Activated naive CD8-positive, alpha-beta T cell treated with anti-CD3 and anti-CD28 coated beads for 36 hours (primary cell): ENCODE measurements at places on chromosomes 4 and X. TPM values are rescaled to one million over a fixed set of nuclear protein-coding genes. Genes with fewer than 3 reads are reported as not detected.

GRCh38 chr4:1209821-1210220, 37.4 kb upstream of the SPON2 start:
- H3K4me1 ChIP-seq, result no peaks in the 10 kb centered on the region
- no peak overlapping the region for H3K4me3 ChIP-seq
- no peak overlapping the region for H3K27ac ChIP-seq
- H3K36me3 ChIP-seq, result no peaks in the 10 kb centered on the region
- no peaks in the 10 kb centered on the region for H3K27me3 ChIP-seq

DNA sequence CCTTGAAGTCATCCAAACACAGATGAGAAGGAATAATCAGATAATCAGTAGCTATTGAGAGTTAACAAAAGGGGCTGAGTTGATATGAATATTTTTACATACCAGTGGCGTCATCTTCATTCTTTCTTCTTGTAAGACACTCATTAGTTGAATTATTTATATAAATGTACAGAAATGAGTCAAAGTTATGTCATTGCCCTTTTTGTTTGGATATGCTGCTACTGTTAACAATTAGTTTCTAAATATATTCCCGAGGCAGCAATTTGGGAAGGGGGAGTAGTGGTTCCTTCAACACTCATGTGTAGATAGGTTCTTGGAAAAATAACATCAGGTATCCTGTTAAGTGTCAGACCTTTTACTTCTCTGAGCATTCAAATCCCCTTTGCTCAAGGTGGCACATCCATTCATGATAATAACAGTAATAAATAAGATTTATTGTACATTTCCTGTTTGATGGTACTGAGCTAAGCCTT, 436.6 kb downstream of the SPRY1 start:
- no peaks in the 10 kb centered on the region for H3K4me1 ChIP-seq

- H3K27me3 ChIP-seq, result no peaks in the 10 kb centered on the region
- H3K36me3 ChIP-seq, result no peaks in the 10 kb centered on the region
- H3K27ac ChIP-seq, result no peak overlapping the region
- no peak overlapping the region for H3K4me3 ChIP-seq
- no peaks in the 10 kb centered on the region for H3K4me1 ChIP-seq
These were observed 440.2 kb downstream of the PRR32 start for GRCh38 chrX:127259742-127260141.

DNA sequence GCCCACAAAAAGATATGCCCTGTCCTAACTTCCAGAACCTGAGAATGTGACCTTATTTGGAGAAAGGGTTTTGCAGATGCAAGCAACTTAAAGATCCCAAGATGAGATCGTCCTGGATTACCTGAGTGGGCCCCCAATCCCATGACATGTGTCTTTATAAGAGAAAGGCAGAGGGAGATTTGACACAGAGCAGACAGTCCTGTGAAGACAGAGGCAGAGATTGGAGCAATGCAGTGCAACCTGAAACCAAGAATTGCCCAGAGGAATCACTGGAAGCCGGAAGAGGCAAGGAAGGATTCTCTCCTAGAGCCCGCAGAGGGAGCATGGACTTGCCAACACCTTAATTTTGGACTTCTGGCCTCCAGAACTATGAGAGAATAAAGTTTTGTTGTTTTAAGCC, 171.5 kb downstream of the SMIM20 start:
- no peak overlapping the region for H3K4me3 ChIP-seq
- peaks cover 15% of the 10 kb centered on the region for H3K36me3 ChIP-seq

DNA sequence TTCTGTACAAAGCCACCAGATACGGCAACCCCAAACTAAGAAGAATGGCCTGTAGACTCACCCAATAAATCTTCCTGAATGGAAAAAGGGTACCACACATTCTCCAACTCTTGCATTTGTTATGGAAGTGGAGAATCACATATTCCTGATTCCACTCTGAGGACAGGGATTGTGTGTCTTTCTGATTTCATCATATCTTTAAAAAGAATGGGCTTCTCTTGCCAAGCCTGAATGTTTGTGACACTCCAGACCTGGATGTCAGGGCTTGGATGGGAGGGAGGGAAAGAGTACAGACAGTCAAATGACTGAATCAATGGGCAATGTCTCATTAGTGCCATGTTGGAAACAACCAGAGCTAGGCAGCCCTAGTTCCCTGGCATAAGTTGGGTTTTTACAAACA, 77.4 kb downstream of the PLAC1 start:
- no peak overlapping the region for H3K4me3 ChIP-seq
- H3K27me3 ChIP-seq, result no peaks in the 10 kb centered on the region
- DNase-seq, result no peak
- no peak overlapping the region for H3K27ac ChIP-seq

DNA sequence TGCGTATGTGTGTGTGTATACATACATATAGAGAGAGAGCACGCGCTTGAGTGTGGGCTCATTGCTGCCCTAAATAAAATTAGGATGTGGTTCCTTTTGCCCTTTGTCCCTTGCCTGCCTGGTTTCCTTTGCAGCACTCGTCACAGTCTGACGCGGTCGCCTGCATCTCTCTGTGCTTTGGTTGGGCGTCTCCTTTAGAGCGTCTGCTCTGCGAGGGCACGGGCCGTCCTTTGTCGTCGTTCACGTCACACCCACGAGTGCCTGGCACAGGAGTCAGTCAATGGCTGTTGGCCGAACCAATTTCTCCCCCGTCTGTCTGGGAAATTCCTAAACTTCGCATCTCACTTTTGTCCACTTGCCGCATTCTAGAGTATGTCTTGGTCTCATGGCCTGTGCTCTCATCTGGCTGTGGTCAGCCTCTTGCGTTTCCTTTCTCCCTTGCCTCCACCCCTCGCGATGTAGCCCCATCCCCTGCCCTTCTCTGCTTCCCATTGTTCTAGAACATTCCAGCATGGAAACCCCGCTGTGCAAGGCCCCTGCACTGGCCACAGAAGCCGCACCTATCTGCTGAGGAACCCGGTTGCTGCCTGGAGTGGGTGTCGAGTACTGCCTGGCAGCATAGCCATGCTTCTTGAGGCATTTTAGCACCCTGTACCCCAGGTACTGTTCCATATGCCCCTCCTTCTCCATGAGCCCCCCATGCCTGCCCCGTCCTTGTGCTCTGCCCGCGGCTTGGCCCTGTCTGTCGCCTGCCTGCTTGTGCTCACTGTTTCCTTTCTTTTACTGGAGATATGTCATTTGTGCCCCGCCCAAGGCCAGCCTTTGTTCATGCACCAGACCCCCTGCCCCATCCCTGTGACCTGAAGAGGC, 8.0 kb downstream of the MAEA start:
- no peak overlapping the region for H3K27ac ChIP-seq
- peaks cover 34% of the 10 kb centered on the region for H3K4me1 ChIP-seq
- DNase-seq, result no peak
- H3K36me3 ChIP-seq, result peaks cover 21% of the 10 kb centered on the region
- no peak overlapping the region for H3K4me3 ChIP-seq

DNA sequence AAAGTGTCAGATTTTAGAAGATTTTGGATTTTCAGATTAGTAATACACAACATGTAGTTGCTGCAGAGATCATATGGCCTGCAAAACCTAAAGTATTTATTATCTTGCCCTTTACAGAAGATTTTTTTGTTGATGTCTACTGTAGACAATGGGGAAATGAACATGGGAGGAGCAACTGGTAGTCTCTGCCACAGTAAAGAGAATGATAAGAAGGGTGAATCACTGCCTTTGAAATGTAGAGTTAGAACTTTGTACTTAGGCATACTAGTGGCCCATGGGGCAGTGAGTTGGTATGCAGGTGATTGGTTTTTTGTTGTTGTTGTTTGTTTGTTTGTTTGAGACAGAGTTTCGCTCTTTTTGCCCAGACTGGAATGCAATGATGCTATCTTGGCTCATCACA, 50.1 kb downstream of the GAB1 start:
- no peaks in the 10 kb centered on the region for H3K4me1 ChIP-seq
- H3K27ac ChIP-seq, result no peak overlapping the region
- no peaks in the 10 kb centered on the region for H3K27me3 ChIP-seq
- no peaks in the 10 kb centered on the region for H3K36me3 ChIP-seq
- DNase-seq, result no peak

Gene TCEAL7
- not detected for total RNA-seq

Gene KCTD8
- not detected for total RNA-seq

Gene PGRMC2
- 43.8 TPM for total RNA-seq
